ENCODE measurements at places on chromosomes 11 and 22. TPM values are rescaled to one million over a fixed set of nuclear protein-coding genes. Genes with fewer than 3 reads are reported as not detected.

The C11orf87 gene
- total RNA-seq: not detected

DNA sequence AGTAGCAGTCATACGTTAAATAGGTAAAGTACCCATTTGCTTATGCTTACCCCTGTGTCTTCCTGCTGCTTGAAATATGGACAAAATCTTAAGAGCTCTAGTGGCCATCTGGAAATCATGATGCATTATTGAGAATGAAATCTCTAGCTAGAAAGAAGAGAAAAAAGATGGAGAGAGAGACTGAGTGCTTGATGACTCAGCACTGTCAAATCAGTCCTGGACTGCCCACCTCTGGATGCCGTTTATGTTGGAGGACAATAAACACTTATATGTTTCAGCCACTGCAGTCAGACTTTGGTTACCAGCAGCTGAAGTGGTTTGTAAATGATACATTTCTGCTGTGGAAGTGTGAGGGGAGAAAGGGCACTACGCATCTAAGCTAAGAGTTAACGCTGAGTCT is 3.6 kb downstream of the OR8B4 start:
- DNase-seq: no peak

DNA sequence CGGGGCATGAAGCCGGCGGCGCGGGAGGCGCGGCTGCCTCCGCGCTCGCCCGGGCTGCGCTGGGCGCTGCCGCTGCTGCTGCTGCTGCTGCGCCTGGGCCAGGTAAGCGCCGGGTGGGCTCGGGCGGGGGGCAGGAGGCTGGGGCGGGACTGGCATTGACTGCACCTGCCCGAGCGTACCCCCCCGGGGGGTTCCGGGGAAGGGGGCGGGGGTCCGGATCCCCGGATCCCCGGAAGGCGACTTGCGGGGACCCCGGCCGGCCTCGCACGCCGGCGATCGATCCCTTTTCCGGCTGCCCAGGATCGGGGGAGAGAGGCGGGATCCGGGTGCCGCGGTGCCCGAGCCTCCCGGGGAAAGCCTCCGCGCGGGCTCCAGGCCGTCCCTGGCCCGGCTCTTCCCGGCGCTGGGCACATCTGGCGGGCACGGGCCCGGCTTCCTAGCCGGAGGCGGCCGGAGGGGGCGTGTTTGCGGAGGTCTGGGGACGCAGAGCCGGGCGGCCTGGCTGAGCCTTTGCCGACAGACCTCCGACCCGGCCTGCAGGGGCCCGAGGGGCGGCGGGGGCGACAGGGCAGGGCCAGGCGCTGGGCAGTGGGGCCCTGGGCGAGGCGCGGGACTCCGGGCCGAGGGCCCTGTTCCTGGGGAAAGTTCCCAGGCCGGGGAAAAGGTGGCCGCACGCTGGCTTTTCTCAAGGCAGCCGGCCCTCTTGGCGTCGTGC is 705 bp downstream of the PTPRJ start:
- no peak for DNase-seq

DNA sequence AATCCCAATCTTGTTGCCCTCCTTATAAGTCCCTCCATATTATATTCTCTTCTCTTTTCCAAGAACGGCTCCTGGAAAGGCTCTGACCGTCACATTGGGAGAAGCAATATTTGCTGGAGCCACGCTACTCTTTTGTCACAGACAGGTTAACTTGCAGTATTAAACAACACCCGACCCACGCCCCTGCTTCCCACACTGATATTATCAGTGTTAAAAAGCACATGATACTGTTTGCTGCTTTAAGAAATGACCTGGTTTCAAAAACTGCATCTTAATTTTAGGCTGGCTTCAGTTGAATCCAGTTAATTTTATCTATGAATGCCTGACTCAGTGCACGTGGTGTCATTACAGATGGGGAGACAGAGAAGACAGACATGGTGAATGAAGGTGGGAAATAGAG is 3.1 kb downstream of the FLI1 start:
- no peak for DNase-seq

DNA sequence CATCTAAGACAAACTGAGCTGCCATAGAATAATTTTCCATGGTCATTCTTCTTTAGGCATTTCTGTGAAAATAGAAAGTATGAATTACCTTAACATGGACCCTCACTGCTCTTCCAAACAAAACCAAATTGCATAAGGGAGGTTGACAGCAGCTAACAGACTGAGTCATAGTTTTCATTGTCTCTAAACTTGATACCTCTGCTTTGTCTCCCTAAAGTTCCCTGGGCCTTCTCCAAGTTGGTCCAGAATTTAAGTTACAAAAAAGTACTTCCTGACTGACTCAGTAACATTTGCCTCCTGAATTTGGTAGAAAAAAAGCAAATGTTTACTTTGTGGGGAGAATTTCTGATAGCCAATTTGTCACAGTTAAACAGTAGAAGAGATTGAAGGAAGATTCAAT is 3.0 kb downstream of the OR8D1 start:
- DNase-seq: peak; percentile 4

GRCh38 chr22:47044722-47045535 is 282.5 kb downstream of the TBC1D22A start:
- no peak for DNase-seq

DNA sequence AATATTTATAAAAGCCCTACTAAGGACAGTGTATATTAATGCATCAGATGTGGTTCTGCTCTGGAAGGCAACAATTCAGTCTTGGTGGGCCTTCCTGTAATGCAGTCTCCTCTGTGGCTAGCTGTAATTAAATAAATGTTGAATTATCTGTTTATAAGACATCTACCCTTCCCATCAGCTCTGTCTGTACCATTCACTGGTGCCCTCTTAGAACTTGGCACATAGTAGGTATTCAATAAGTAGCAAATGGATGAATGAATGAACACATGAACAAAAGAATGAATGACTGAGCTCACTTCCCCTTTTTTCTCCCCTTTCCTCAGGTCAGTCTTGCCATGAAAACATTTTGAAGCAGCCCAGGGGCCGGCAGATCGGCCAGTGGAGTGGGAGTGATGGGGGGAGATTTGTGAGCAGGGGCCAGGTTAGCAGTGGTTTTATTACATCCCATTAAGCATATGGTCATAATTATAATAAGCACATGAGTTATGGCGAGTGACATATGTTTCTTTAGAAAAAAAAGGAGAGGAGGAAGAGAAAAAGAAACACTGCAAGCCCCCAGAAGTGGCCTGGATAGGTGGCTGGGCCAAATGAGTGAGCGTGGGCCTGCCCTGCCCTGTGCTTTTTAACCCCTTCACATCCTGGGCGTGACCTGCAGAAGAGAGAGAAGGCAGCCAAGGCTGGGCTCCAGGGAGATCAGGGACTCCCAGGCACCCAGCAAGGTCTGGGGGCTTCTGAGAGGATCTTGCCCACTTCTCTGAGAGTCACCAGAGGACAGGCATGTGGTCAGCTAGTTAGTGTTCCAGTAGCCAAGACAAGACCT is 48.6 kb upstream of the CD82 start:
- DNase-seq: no peak

GRCh38 chr22:27554841-27555456 is 246.6 kb downstream of the MN1 start:
- DNase-seq: peak; percentile 64

DNA sequence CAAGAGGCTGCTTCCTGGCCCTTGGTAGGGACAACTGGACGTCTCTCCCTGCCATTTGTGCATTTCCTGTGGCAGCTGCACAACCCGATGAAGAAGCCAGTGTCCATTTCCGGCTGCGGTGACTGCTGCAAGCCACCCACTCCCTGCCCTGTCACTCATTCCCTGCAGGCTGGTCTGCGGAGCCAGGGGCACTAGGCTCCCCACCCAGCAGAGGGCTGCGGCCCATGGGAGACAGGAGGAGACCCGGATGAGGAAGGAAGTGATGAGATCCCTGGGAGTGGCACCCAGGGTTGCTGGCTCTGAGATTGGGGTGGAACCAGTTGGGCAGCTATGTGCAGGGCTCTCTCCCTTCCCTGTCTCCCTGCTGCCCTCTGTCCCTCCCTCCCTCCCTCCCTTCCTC is 10.0 kb upstream of the MYRF start:
- DNase-seq: peak; percentile 15
